ENCODE measurements at places on chromosomes 12 and 14. TPM values are rescaled to one million over a fixed set of nuclear protein-coding genes. Genes with fewer than 3 reads are reported as not detected.

FOXN4 gene
- total RNA-seq = not detected

TAS2R19 gene
- 1.5 TPM for total RNA-seq

TMEM229B gene
- total RNA-seq = 7.1 TPM

CCDC175 gene
- total RNA-seq = not detected

RHNO1 gene
- total RNA-seq = 34.0 TPM

GLRX5 gene
- 28.8 TPM for total RNA-seq

PLEKHG7 gene
- not detected for total RNA-seq

STON2 gene
- 0.11 TPM for total RNA-seq

TCL1B gene
- not detected for total RNA-seq

IPO4 gene
- 134 TPM for total RNA-seq

TPH2 gene
- total RNA-seq = not detected

AMDHD1 gene
- total RNA-seq = 0.45 TPM

ACSM4 gene
- not detected for total RNA-seq

STYK1 gene
- total RNA-seq = 0.87 TPM

ST8SIA1 gene
- total RNA-seq = 1.9 TPM

RPL10L gene
- total RNA-seq = not detected

LRCOL1 gene
- 0.19 TPM for total RNA-seq

AREL1 gene
- total RNA-seq = 17.1 TPM

ANO6 gene
- total RNA-seq = 31.3 TPM

MYL2 gene
- not detected for total RNA-seq

RBM25 gene
- total RNA-seq = 35.5 TPM
